Stimulated activated CD4-positive, alpha-beta T cell treated with anti-CD3 and anti-CD28 coated beads, Interleukin-15, amount 100 ng/mL, for 1 hour (primary cell): ENCODE measurements at places on chromosomes 1 and 21.

GRCh38 chr1:154784924-154785531 is 85.1 kb downstream of the KCNN3 start:
- peak; percentile 13 for DNase-seq

DNA sequence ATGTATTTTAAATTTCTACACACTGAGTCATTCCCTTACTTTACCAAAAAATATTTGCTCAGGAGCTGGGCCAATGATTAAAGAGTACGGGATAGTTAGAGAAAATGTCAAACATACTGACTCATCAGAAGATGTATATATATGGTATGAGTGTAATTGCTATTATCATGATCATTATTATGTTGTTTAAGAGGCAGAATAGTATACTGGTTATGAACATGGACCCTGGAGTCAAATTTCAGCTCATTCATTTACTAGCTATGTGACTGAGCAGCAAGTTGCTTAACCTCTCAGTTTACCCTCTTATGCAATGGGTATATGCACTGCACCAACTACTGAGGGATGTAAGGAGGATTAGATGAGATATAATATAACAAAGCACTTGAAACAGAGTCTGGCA is 41.2 kb upstream of the USH2A start:
- no peak for DNase-seq

GRCh38 chr21:41247561-41248545 is 68.7 kb upstream of the FAM3B start:
- no peak for DNase-seq

DNA sequence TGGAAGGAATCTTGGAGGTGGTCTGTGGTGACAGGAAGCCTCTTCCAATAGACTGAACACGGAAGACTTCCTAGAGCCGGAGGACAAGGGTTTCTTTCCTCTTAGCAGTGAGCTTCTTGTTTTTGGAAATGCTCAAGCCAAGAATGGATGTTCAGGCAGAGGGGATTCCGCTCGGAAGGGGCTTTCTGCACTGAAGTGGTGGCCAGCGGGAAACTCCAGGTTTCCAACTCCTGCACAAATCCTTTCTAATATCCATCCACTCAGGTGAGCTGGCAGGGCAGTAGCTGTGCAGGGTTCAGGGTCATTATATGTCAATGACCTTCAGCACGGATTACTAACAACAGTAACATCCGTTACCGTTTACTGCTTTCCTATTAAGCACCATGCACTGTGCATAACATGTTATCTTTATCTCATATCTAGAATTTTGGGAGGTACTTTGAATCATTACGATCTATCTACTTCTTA is 573 bp upstream of the CPT2 start:
- DNase-seq, result no peak

GRCh38 chr1:212753749-212754148 is 37.8 kb downstream of the NSL1 start:
- DNase-seq, result no peak

DNA sequence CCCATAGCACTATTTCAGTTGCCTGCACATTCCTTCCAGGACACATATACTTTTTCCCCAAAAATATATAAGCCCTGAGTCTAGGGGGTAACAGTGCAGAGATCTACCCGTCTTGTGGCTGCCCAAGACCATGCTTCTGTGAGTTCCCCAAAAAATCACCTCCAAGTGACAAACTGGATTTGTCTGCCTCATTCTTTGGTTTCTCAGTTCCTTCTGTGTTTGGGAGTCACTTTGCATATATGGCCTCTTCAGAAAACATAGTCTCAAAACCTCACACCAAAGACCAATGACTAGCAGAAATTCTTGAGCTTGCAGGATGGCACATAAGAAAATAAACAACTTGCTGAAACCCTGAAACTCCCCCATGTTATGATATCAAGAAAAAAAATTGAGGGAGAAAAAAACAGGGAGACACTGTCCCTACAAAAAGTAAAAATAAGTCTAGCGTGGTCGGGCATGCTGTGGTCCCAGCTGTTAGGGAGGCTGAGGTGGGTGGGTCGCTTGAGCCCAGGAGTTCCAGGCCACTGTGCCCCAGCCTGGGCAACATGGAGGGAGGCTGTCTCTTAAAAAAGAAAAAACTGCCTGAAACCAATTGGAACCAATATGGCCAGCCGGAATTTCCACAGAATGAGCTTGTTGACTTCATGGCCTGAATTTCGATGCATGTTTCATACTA is 8.0 kb downstream of the JMJD4 start:
- DNase-seq, result no peak

- no peak for DNase-seq
These were observed 5.9 kb downstream of the AGT start for GRCh38 chr1:230707732-230708630.

DNA sequence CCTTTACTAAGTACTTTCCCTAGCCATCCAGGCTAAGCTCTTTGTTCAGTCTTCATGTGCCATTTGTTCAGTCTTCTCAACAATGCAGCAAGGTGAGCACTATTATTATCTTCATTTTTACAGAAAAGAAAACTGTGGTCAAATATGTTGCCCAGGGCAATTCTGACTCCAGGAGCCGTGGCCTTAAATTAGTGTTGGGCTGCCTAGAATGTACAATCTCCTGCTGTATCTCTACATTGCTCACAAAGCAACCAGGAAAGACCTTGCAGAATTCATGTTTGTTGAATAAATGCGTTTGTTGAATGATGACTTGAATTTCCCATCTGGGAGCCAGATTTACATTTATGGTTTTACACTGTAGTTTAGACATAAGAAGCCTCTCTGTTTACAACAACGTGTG is 14.2 kb downstream of the CD101 start:
- no peak for DNase-seq

DNA sequence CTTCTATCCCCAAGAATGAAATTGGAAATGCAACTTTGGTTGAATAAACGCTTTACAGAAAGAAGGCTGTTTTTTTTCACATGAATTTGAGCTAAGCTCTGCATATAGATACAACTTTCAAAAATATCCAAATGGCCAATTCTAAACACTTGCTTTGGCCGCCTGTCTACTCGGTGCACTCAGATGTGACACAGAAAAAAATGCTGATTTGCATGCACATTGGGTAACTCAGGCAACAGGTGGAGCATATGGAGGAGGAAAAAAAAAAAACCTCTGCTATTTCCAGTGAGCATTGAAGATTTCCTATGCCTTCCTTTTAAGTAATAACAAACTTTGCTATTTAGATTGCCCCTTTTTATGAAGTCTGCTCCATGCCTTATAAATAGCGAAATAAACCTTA is 262.5 kb downstream of the GRIK1 start:
- no peak for DNase-seq

DNA sequence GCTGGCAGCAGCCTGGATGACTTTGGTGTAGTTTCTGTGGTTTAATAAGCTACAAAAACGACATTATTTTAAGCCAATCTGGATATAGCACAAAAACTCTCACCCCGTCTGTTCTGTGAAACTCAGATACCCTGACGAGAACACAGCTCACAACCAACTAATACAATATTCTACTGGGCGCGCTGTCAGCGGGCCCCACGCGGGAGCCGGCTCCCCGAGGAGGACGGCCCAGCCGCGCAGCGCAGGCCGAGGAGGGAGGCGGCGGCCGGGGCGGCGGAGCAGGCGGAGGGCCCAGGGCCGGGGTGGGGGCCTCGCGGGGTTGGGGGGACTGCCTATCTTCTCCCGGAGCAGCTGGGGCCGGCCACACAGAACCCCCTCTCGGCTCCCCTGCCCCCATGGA is 87.2 kb upstream of the POU3F1 start:
- DNase-seq, result no peak

DNA sequence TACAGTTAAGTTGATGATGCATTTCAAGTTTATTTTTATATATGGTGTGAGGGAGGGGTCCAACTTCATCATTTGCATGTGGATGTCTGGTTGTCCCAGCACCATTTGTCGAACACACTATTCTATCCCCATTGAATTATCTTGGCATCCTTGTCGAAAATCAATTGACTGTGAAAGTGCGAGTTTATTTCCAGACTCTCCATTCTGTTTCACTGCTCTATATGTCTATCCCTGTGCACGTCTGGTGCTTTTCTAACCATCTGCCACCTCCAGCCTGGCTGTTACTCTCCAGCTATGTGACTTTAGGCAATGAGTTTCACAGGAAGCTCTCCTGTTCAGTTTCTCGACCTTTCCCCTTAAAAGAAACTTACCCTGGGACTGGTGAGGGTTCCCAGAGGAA is 137.1 kb upstream of the KLHDC7A start:
- no peak for DNase-seq

- no peak for DNase-seq
These were observed 7.7 kb upstream of the PRMT2 start for GRCh38 chr21:46627726-46628125.

- no peak for DNase-seq
These were observed 9.5 kb downstream of the JAK1 start for GRCh38 chr1:64956733-64957441.

DNA sequence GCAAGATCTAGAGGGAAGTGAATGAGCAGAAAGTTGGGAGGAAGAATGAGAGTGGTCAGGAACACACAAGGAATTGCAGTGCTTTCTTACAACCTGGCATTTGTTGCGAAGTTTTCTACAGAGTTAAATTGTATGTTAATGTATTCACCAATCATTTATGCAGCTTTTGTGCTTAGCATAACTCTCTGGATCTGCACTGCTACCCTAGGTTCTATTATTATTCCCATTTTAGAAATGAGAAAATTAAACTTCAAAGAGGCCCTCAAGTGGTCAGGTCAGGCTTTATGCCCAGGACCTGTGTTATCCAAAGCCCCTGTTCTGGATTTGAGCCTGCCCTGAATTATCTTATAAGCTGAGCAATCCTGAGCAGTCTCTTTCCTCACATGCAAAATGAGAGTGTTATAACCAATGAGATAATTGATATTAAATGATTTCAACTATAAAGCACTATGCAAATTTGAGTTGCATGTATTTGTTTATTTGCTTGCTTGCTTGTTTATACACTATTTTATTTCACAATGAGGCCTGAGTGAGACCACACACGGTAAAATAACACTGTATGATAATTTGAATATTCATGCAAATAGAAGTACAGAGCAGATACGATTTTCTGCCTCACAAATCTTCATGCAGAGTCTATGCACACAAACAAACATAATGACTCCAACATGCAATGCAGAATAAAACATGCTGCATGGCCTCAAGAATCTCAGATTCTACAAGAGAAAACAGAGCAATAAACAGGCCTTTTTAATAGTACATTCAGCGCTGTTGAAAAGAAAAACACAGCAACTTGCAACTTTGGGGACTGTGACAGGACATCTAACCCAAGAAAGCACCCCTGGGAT is 323.0 kb downstream of the PLPP3 start:
- no peak for DNase-seq

- DNase-seq, result no peak
These were observed 13.6 kb upstream of the HSPG2 start for GRCh38 chr1:21950734-21951133.

- no peak for DNase-seq
These were observed 58.8 kb upstream of the PRDX6 start for GRCh38 chr1:173418107-173418985.

DNA sequence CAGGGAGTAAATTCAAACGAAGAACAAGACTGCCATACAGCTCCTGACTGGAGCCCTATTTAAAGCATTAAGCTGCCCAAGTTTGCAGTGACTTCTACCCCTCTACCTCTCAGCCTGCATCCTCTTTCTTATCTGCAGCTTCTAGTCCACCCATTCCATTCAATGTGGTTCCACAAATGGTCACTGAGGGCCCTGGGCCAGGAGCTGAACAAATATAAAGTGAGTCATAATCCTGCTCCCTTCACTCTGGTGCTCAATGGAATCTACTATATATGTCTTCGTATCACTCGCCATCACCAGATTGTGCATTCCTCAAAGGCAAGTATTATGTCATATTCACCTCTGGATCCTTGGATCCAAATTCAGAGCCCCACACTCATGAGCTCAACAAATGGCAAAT is 398.7 kb downstream of the BRINP2 start:
- no peak for DNase-seq

DNA sequence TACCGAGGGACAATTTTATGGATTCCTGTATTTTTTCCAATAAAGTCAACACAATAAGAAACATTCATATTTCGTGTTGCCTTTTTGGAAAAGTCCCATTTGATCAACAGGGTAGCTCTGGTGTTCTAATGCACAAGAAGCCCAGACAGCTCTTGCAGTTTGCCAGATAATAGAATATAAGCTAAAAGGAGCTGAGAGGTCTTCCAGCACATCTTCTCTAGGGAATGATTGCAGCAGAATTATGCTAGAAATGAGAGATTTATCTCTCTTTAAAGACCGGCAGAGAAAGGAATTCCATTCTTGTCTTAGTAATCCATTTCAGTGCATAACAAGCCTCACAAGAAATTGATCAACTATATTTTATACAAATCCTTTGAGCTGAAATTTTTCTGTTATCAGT is 25.0 kb upstream of the DDX59 start:
- DNase-seq, result no peak

DNA sequence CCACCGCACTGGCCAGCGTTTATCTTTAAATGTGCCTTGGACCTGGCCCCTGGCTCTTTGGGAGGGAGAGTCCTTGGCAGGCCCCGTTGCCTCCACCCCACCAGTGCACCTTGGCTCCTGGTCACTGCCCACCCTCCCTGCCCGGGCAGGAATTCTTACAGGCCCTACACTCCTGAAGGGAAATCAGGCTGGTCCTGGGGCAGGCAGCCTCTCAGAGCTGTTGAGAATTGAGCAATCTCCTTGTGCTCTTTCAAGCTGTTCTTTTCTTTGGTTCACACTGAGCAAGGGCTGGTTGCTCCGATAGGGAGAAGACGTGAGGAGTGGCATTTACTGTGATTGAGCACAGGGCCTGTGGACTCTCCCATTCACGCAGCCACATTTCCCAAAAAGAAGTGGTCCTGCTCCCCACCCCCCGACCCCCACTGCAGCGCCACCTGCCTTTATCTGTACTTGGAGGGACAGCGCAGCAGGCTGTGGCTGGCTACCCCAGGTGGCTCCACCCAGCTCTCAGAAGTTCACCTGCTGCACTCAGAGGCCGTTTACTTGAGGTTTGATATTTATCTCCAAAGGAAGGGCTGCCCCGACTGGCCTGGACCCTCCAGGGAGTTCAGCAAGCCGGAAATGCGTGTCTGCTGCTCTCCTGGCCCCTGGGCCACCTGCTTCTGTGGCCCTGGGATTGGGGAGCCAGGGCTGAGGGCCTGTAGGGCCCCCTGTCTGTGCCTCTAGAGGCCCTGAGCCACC is 47.8 kb downstream of the SKI start:
- no peak for DNase-seq

GRCh38 chr1:224387302-224387912 is 30.7 kb downstream of the CNIH4 start:
- no peak for DNase-seq
